NB4 (cell line): ENCODE measurements at places on chromosomes 2 and 18.

- DNase-seq = no peak
Measured at GRCh38 chr2:117071556-117072102, 742.9 kb upstream of the DDX18 start.

- DNase-seq = peak; percentile 85
Measured at GRCh38 chr18:48940854-48941611, 9.7 kb downstream of the SMAD7 start.

DNA sequence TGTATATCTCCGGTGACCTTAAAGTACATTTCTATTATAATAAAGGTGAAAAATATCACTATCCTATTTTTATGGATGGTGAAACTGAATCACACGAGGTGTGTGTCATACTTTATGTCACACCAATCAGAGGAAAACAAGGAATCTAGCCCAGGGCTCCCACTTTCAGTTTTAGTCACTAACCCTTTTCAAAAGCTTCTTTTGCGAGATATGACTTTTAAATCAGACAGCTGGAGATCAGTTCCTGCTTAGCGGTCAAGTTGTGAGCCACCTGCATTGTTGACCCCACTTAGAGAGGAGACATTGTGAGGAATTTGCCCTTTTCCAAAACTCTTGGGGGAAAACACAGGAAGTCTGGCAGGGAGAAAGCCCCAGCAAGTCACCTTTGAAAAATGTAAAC is 70.5 kb downstream of the CPS1 start:
- DNase-seq = no peak

- no peak for DNase-seq
Measured at GRCh38 chr2:151192681-151193080, 69.0 kb downstream of the RBM43 start.

GRCh38 chr2:28128281-28128950 is 237.9 kb downstream of the BABAM2 start:
- DNase-seq = no peak

DNA sequence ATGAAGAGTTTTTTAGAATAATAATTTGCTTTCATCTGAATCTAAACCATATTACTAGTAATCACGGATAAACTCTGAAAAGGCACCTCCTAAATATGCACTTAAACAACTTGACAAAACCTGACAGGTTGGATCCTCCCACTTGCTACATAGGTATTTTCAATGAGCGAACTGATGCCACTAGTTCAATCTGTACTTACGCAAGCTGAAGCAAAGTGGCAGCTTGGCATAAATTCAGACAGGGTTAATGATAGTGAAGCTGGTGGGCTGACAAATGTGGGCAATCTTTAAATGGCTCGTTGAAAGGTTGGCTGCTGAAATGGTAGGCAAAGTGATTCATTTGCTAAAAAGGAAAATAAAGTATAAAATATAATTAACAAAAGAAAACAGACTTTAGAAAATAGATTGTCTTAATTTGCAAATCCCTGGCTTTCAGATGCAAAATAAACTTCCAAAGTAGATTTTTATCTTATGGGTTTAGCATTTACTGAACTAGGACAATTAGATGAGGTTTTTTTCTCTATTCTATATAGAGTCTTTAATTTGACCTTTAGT is 1713.5 kb upstream of the SLC39A10 start:
- no peak for DNase-seq

GRCh38 chr18:8474661-8475060 is 134.6 kb upstream of the RAB12 start:
- DNase-seq = no peak

GRCh38 chr2:222756362-222756831 is 84.9 kb downstream of the MOGAT1 start:
- no peak for DNase-seq

- DNase-seq = peak; percentile 81
Measured at GRCh38 chr18:74249181-74249968, 42.4 kb downstream of the CYB5A start.

DNA sequence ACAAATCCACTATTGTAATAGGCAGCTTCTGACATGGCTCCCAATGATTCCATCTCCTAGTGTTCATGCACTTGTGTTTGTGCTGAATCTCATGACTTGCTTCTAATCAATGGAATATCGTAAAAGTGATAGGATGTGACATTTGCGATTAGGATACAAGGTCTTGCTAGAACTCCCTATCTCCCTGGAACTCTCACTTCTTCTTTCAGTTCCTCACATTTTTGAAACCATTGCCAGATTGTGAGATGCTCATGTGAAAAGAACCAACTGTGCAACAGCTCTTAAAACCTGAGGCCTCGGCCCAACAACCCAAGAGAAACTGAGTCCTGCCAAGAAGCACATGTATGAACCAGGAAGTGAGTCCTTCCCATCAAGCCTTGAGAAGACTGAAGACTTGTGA is 226.9 kb upstream of the DTNA start:
- DNase-seq = no peak

GRCh38 chr2:234677758-234678538 is 181.1 kb upstream of the ARL4C start:
- no peak for DNase-seq

- DNase-seq = no peak
Measured at GRCh38 chr18:62769216-62769615, 53.9 kb downstream of the PHLPP1 start.

DNA sequence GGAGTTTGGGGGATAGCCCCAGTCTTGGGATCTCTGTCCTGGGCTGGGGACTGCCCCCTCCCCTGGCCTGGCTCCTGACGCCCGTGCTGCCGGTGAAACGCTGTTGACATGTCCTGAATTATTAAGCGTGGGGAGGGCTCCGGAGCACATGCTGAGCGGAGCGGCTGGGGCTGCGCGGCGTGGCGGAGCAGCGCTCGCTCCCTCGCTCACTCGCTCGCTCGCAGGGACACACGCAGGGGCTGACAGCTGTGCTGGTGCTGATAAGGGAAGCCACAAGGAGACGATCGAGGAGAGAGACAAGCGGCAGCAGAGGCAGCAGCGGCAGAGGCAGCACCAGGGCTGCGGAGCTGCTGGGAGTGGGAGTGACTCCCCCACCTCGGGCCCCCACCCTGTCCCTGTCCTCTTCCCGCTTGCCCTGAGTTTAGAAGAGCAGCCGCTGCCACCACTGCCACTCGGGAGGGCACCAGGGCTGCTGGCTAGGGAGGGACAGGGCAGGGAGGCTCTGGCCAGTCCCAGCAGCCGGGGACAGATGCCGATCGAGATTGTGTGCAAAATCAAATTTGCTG is at the start of gene ASIC4:
Gene ASIC4 (plus strand): TSS at position 287 of the 566 bp plus-strand sequence. CDS start 243 bp downstream, at position 530.
- DNase-seq = peak; percentile 69

DNA sequence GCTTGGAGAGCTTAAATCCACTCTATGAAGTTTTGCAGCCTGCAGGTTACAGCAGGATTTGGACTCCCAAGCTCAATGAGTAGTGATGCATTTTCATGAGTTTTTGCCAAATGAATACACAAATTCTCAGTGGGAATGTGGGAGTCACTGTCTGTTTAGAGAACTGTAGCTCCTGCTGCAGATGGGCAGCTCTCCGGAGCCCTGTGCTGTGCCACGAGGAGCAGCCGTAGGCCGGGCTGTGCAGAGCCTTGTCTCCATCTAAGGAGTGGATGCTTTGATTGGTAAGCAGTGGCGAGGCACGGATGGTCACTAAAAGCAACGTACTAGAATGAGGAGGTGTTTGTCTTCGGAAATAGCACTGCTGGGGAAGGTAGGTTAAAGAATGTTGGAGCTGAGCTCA is 96.0 kb upstream of the NFATC1 start:
- no peak for DNase-seq

GRCh38 chr2:47503481-47504070 is 100.6 kb downstream of the MSH2 start:
- no peak for DNase-seq

DNA sequence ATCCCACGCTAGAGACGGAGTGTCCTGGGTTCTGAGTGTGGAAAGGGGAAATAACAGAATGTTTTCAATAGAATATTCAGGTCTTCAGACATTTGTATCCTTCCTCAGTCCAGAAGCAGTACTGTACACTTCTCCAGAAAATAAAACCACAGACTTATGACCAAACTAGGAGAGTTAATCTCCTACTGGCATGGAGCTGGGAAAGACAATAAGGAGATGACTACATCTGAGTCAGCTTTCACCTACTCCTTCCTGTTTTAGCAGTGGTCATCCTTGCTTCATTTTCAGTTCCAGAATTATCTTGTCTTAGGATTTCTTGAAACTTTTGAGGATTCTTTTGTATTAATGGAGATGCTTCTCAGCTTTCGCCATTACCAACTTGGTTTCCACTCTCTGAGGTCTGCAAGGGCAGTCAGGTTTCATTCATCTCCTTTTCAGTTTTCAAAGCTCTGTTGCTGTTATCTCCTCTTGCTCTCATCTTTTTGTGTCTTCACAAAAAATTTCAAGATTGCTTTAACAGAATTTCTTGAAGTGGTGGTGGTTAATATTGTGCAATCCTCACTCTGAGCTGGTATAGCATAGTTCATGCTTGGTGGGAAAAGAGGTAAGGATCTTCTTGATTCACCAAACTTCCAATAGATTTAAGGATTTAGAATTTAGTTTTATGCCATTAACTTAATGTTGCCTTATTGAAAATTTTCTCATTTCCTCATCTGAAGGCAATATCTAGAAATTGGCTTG is 23.7 kb upstream of the NR4A2 start:
- DNase-seq = peak; percentile 47

- DNase-seq = peak; percentile 91
Measured at GRCh38 chr2:217316743-217317142, 456.9 kb upstream of the TNP1 start.

- no peak for DNase-seq
Measured at GRCh38 chr2:233385489-233386044, 31.3 kb downstream of the DGKD start.

GRCh38 chr2:215288112-215288815 is 23.6 kb upstream of the ATIC start:
- DNase-seq = no peak

DNA sequence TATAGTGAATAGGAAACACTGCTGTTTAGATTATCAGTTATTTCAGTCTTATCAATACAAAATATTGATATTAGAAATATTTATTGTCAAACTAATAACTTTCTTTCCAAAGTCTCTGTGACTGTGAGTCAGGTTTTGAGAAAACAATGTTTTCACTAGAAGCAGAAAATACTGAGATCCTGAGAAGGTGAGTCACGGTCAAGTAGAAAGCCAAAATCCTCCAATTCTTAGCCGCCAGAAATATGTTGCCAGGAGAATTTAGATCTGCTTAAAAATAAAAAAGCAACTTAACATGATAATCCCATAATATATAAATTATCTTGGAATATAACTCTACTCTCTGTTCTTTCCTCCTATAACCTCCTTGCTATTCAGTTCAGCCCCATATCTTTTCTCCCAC is 181.9 kb upstream of the NRXN1 start:
- no peak for DNase-seq

DNA sequence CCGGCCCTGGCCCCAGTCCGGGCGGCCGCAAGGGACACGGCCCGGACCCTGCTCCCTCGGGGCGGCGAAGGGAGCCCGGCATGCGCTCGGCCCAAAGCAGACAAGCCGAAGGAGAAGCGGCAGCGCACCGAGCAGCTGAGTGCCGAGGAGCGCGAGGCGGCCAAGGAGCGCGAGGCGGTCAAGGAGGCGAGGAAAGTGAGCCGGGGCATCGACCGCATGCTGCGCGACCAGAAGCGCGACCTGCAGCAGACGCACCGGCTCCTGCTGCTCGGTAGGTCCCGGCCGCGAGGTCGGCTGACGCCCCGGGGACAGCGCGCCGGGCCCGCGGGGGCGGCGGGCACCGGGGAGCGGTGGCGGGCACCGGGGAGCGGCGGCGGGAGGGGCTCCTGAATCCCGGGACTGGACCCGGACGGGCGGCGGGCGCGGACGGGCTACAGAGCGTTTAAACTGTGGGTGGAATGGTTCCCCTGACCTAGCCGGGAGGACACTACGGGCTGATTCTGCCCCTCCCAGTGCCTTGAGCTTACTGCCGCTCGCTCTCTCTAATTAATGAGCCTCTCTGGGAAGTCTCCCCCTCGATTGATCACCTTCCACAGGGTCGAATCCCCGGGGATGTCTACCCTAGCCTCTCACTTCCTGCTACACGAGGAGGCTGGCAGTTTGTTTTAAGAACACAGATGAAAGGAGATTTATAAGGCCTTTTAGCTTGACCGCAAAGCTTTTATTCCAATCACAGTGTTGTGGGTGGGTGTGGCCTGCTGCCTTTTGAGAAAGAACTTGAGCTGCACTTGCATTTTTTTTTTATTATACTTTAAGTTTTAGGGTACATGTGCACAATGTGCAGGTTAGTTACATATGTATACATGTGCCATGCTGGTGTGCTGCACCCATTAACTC is 853 bp downstream of the GNAL start:
- peak; percentile 71 for DNase-seq

- DNase-seq = no peak
Measured at GRCh38 chr2:141455211-141455826, 675.5 kb downstream of the LRP1B start.

DNA sequence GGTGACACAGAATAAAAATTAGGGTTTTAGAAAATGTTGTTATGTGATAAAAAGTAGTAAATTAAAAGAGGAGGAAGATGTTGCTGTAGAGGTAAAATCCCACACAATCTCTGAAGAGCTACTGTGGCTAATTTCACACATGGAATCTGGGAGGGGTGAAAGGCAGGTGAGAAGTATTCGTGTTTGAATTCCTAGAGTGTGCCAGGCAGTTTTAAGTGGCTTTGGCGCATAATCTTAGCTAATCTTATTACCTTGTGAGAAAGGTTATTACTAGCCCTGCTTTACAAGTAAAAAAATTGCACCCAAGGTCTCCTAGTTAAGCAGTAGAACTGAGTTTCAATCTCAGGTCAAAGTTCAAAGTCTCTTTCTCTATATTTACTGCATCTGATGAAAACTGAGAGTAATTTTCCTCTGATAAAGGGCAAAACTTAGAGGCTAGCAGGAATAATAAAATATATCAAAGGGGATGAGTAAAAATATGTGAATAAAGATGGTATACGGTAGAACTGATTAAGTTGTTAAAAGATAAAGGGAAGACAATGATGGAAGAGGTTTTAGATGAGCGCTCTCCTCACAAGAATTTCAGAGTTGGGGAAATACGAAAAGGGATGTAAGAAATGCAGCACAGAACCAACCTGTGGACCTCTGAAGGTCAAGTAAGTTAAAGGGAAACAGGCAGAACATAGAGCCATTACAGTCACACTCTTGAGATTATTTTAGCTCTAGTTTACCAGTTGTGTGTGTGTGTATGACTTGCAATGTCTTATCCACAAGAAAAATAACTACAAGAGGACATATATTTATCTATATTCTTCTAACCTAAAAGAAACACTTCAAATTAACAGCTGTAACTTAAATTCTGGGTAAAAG is 34.8 kb downstream of the GAREM1 start:
- no peak for DNase-seq
